ENCODE measurements at places on chromosomes 11 and 22.

DNA sequence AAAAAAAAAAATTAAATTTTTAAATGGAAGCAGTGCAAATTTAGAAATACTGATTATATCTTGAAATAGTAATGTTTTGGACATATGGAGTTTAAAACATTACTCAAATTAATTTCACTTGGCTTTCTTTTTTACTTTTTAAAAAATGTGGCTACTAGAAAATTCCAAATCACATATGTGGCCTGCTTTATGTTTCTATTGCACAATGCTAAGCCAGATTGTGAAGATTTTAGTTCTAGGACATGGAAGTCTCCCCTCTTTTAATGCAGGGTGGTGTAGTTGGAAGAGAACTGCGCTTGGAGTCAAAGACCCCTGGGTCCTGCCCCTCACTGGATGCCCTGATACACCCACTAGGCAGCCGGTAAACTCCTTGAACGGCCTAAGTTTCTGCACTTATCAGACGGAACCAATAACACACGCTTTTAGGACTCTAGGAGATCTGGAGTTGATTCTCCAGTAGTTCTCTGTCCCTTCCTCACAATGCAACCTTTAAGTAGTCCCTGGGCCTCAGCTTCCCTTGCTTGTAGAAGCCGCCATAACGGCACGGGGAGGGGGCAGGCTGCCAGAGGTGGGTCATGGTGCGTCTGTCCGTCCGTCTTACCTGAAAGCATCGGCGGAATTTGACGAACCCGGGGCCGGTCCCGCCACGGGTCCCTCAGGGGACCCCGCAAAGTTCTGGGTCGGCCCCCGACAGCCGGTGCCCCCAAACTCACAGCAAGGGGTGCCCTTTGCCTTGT lies 505 bp downstream of the FAM227A start:
- no peak for DNase-seq

DNA sequence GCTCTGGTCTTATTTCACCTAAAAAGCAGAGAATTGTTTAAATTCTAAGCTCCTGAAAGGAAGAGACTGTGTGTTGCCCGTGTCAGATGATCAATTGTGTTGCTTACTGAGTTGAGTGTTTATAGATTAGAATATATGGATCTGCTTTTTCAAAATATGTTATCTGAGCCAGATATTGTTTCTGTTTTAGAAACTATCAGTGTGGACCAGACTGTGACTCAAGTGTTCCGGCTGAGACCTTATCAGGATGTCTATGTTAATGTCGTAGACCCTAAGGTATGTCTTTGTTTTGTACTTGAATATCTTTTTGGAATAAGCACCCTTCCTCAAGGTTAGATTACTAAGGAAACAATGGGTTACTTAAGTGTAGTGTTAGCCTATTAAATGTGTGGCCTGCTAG lies 11.0 kb downstream of the DEPDC5 start:
- no peak for DNase-seq

- DNase-seq = no peak
Measured at GRCh38 chr11:124761301-124762104, 587 bp downstream of the ESAM start.

- no peak for DNase-seq
Measured at GRCh38 chr22:21972806-21973205, 9.8 kb downstream of the TOP3B start.

DNA sequence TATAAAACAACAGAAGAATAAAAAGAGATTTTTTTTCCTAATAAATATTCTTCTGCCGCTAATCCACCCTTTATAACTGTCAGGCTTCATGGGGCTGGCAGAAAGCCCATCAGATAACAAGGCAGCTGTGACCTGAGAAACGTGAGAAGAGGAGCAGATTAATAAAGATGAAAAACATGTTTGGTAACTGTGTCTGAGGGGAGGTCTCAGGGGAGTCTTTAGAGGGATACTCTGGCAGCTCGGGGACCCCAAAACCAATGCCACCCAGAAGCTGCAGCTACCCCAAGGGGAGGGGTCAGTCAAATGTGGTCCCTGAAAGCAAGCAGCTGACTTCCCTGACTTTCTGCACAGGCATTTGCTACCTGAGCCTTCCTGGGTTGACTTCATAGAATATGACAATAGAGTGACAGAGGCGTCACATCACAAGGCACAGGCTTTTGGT lies 48.4 kb upstream of the POU2AF1 start:
- no peak for DNase-seq

DNA sequence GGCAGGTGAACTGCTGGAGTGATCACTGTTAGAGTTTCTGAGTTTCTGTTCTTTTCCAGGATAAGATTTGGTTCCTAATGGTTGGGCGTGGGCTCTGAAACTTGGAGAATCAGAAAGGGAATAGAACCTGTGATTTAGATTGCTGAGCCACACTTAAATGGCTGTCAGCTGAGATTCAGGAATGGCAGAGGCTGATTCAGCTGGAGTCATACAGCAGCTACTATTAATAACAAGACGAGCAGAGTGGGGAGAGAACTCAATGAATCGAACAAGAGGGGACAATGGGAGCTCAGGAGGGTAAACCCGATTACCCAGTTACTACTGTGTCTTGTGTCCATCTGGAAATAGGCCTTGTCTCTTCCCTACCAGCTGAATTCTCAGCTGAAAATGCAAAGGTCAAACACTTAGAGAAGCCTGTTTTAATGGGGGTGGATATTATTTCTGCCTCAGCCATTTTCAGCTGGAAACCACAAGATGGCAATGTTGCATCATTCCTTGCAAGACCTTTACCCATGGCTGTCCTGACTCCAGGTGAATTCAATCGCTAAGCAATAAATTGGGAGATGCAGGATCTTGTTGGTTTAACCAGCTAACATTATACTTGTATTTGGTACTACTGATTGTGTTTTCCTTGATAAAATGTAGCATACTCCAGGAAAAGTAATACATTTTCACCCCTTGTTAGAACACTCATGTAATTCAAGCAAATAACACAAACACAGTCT lies 104.5 kb upstream of the RAG2 start:
- DNase-seq = no peak

- DNase-seq = no peak
Measured at GRCh38 chr22:45164270-45165088, 754 bp downstream of the NUP50 start.

DNA sequence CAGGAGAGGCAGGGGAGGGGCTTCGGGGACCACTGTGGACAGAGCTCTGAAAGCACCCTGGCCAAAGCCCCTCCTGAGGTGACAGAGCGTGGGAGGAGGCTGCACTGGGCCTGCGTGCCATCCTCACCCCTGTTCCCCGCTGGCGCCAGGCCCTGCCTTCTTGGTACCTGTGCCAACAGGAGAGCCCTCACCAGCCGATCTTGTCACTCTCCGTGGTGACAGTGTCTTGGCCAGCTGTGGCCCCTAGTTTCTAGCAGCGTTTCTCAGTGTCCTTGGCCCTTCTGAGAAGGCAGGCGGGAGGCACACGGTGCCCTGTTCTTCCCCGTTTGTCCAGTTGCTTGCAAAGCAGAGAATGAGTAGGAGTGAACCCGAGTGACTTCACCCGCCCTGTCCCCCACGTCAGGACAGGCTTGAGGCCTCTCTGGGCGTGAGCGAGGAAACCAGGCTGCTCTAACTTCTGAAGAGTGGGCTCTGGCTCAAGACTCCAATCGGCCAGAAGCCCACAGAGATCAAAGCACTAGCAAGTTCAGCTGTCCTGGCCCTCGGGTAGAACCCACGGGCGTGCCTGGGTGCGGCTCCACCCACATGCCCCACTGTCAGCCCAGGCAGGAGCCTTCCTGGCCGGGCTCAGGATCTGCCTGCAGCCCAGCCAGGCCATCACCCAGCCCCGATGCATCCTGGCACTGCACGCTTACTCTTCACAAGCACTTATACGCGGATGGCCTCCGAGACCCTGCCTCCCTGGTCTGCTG lies 60.2 kb upstream of the EMID1 start:
- no peak for DNase-seq

- no peak for DNase-seq
Measured at GRCh38 chr11:3901249-3902025, 46.0 kb downstream of the STIM1 start.

DNA sequence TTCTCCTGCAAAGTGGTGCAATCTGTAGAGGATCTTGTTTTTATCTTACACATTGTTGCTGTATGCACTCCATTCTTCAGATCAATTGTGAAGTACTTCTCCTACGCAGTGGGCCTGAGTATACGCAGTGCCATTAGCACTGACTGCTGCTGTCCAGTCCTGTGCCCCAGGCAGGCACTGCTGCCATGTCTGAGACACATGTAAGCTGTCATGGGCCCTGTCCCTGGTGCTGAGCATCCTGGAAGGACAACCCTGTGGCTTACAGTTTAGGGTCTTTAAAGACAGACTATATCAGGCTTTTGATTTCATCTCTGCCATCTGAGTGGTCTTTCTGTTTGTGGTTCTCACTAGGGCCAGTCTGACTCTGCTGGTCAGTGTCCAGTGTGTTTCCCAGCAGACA lies 44.8 kb upstream of the PTPN5 start:
- no peak for DNase-seq

DNA sequence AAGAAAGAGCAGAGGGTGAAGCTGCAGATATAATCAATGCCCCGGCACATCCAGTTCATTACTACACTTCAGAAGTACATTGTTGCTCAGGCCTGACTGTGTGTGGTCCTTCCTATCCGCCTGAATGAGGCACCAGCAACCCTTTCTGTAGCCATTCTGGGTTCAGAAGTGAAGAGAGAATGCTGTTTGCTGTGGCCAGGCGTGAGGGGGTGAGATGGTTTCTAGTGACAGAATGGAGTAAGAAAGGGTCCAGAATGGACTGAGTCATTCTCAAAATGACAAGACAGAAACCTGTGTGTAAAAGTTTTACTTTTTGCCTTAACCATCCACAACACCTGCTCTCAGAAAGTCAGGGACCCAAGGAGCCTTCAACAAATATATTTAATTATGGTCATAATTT lies 334.8 kb downstream of the GUCY1A2 start:
- no peak for DNase-seq

DNA sequence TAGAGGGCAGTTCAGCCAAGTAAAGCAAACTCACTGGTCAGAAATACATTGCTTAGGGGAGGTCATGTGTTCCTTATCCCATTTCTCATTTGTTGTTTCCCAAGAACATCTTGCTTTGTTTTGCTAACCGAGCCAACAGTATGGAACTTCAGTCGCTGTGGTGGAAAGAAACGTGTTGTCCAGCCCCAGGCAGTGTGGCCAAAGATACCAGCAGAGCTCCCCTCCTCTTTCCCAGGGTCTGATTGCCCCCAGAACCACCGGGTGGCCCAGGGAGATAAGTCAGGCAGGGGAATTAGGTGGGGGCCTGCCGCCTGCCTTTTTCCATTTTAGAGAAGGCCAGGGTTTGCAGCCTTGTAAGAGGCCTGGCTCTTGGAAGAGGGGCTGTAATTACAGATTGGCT lies 98.7 kb upstream of the CRYBB3 start:
- DNase-seq = no peak

DNA sequence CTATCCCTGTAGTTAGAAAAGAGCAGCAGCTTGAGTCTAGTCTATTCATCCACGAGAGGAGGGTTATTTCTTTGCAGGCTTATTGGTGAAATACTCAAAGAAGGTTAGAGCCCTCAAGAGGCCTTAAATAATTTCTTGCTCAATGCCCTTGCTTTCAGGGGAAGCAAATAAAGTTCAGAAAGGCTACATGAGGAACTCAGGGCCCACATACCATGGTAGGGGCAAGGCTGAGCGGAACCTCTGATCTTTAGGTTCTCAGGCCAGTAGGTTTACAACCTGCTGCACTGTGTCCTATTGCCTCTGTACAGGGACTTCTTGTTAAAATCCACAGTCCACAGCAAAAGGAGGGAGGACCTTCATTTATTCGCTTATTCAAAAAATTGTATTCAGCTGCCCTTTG lies 101.7 kb downstream of the ADAMTS15 start:
- DNase-seq = no peak

GRCh38 chr22:43446037-43446803 lies 34.4 kb downstream of the MPPED1 start:
- DNase-seq = no peak

DNA sequence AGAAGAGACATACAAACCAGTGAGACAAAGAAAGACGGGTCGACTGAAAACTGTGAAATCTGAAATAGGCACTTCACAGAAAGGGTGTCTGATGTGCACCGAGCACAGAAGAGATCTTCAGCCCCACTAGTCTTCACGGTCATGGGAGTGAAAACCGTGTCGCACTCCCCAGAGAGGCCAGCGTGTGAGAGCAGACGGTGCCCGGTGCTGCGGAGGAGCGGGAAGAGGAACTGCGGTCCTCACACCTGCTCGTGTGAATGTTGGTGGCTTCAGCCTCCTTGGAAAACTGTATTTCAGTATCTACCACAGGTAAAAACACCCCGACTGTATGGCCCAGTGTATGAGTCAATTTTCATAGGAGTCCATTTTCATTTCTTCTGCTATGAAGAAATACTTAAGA lies 382.9 kb downstream of the BRD1 start:
- no peak for DNase-seq

DNA sequence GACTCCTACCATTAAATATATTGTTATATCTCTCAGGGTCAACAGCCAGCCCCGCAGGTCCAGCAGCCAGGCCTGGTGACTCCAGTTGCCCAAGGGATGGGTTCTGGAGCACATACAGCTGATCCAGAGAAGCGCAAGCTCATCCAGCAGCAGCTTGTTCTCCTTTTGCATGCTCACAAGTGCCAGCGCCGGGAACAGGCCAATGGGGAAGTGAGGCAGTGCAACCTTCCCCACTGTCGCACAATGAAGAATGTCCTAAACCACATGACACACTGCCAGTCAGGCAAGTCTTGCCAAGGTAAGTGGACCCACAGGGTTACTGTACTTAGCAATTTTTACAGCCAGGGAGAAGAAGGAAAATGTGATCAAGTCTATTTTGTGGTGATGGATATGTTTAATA lies 35.1 kb downstream of the EP300 start:
- DNase-seq = no peak
